ENCODE measurements at places on chromosomes 2 and 18.

DNA sequence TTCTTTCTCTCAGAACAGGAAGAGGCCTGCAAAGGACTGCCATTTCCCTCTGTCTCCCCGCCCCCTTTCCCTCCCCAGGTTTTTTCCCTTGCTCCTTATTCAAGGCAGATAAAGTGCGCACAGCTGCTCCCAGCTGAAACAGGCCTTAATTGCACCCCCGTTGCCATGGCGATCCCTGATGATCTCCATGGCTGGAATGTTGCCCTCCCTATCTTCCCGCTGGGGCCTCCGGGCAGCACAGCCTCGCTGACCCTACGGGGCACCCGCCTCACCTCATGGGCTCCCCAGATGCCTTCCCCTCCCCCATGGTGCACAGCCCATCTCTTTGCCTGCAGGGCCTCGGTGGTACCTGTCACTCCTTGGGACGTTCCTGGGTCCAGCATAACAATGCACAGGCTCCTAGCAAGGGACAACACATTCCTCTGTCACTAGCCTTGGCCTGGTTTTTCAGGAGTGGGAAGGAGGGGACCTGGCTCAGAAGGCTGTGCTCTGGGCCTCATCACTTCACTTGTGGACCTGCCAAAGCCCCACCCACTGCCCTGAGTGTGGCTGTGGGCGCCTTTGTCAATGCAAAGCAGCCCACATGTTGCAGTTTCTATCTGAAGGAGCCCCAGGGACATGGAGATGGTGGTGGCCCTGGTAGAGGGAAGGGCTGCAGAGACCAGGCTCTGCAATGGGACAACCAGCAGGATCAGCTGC, 115.0 kb downstream of the CELF4 start:
- no peak for DNase-seq

DNA sequence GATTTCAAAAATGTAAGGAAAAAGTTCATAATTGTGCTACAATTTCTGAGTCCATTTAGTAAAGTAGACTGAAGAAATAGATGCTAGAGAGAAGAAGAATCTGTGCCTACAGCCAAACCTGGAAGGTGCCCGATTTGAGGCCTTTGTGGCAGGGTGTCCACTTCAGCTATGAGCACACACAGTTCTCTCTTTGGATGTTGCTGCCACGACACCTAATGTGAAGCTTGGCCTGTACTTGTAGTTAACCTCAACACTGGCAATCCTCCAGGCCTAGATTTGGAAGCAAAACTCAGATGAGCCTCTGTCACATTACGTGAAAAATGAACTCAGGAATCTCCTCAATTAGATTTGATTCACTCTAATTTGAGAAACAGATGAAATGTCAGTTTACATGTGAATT, 90.1 kb upstream of the LRP1B start:
- no peak for DNase-seq

- no peak for DNase-seq
These were observed 275.1 kb downstream of the SETBP1 start for GRCh38 chr18:44955825-44956224.

GRCh38 chr2:61135510-61135909, 26.5 kb upstream of the C2orf74 start:
- DNase-seq: peak; percentile 9

- DNase-seq: no peak
These were observed 27.6 kb downstream of the AAK1 start for GRCh38 chr2:69615969-69616368.

- DNase-seq: no peak
These were observed 69.8 kb downstream of the MAP3K20 start for GRCh38 chr2:173145454-173145853.

GRCh38 chr2:16750175-16750924, 84.7 kb upstream of the CYRIA start:
- DNase-seq: no peak

- no peak for DNase-seq
These were observed 221.8 kb upstream of the OSR1 start for GRCh38 chr2:19580264-19580663.

- DNase-seq: no peak
These were observed 37.1 kb downstream of the ZNF532 start for GRCh38 chr18:58901783-58902182.

GRCh38 chr18:61939046-61939674, 46.4 kb upstream of the RNF152 start:
- no peak for DNase-seq

GRCh38 chr2:204691911-204692510, 146.7 kb downstream of the PARD3B start:
- DNase-seq: peak; percentile 49

DNA sequence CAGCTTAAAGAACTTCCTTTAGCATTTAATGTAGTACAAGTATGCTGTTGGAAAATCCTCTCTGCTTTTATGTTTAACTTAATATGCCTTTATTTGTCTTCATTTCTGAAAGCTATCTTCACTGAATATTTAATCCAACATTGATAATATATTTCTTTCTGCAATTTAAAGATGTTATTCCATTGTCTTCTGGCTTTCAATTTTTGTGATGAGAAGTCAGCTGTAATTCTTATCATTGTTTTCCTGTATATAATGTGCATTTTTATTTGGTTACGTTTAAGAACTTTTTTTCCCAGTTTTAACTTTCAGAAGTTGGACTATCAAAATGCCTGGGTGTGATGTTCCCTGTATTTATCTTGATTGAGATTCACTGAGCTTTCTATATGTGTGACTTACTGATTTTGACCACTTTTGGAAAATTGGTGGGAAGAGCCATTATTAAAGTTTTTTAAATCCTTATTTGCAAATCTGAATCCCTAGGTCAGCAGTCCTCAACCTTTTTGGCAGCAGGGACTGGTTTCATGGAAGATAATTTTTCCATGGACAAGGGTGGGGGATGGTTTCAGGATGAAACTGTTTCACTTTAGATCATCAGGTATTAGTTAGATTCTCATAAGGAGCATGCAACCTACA, 241.0 kb downstream of the TNS1 start:
- no peak for DNase-seq

DNA sequence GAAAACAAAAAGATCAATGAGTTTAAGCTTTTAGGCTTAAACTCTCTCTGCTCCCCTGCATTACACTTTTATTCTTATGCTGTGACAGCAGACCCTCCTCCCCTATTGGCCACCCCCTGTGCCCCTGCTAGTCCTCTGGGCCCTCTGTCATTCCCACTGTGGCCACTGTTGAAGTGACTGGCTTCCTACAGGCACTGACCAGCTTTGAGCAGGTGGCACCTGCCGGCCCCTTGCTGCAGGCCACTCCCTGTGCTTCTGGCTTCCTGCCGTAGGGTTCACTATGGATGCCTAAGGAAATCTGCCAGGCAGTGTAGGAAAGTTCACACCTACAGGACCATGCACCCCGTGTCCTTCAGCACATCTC, 156.5 kb upstream of the L3MBTL4 start:
- DNase-seq: no peak

- DNase-seq: no peak
These were observed 209.9 kb upstream of the TRIB2 start for GRCh38 chr2:12506846-12507245.

DNA sequence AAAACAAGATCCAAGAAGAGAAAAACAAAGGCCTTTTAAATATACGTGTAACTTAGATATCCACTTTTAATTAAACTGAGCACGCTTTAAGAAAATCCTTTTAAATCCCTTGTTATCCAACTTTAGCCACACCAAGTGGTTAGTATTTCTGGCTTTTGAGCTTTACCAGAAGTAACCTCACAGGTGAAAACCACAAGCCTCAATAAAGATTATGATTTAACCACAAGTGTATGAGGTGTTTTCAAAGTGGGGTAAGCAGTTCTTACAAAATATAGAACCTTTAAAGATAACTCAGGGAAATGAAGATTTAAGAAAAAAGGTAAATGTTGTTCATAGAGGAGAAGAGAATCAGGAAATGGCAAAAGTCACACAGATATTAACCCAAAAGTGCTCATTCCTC, 58.4 kb upstream of the CDCA7 start:
- no peak for DNase-seq

- no peak for DNase-seq
These were observed 39.6 kb downstream of the PAX8 start for GRCh38 chr2:113238871-113239839.

DNA sequence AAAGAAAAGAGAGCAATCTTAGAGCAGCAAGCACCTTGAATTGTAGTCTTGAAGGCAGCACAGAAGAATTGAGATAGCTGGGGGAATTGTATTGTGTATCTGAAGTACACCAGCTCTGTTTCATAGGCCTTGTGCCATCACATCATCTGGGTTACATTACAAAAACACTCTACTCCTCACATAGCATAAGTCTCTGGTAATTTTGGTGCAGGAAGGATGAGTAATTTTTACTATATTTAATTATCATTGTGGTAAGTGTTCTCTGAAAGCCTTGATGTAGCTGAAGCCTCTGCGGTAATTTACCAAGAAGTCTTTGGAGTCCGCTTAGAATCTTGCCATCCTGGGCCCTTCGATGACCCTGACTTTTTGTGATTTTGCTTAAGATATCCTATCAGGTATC, 291.1 kb downstream of the ARHGAP15 start:
- DNase-seq: no peak

- DNase-seq: no peak
These were observed 1.1 kb downstream of the UXS1 start for GRCh38 chr2:106192752-106193689.

Measured in GDM1 (cell line).